ENCODE measurements at places on chromosomes 2 and 18. TPM values are rescaled to one million over a fixed set of nuclear protein-coding genes. Genes with fewer than 3 reads are reported as not detected.

DNA sequence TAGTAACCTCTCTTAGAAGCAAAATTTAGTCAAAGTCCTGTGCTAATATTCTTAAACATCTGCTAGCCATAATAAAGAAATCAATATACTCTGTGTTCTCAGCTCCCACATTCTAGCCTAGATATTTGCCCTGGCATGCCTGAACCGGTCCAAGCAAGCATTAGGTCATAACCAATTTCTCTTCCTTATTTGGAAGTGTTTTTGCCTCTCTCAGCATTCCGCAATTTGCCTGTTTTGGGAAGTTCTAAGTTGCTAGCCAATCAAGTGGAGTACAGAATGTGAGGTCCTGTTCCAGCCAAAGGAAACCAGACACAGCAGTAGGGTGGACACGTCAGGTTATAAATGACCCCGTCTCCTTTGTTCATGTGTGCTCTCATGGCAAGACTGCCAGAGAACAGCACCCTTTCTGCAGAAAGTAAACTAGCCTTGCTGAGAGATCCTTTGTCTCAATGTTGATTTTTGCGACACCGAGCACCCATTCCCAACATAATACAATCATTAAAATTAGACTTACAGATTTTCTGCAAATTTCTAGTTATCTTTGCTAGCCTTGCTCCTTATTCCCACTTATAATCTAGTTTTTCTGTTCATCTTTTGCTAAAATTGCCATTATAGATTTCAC, 13.0 kb upstream of the SULT1C4 start:
- H3K4me1 ChIP-seq = no peaks in the 10 kb centered on the region
- no peak for DNase-seq
- peaks cover 1% of the 10 kb centered on the region for H3K36me3 ChIP-seq
- no peak overlapping the region for H3K4me3 ChIP-seq

DNA sequence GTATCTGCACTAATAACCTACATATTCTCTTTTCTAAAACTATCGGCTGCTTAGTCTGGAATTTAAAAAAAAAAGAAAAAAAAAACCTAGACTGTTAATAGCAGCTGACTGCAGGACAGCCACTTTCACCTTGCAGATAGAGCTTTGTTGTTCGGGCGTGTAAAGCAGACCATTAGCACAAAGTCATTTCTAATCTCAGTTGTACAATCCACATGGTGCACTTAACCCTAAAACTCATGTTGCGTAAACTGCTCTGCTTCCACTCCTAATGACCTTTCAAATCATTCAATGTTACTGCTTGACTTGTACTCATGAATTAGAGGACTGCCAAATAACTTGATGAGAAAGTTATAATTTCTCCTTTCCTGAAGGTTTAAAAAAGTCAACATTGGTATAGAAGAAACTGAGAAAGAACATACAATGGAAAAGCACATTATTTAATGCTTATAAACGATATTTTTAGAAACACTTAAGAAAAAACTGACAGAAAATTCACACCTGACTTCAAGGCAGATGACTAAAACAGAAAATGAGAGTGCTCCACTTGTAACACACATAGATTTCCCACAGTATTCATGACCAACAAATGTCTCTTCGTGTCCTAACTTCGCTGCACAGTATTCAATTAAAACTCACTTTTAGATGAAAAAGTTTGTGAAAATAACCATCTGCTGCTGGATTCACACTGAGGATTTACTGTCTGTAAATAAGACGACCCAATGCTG, 2.6 kb downstream of the CDH2 start:
- no peak overlapping the region for H3K27ac ChIP-seq
- peaks cover 10% of the 10 kb centered on the region for H3K36me3 ChIP-seq
- no peak for DNase-seq
- H3K27me3 ChIP-seq = peaks cover 34% of the 10 kb centered on the region

- H3K4me3 ChIP-seq = no peak overlapping the region
- H3K27ac ChIP-seq = no peak overlapping the region
- no peaks in the 10 kb centered on the region for H3K27me3 ChIP-seq
- no peak for DNase-seq
- no peaks in the 10 kb centered on the region for H3K4me1 ChIP-seq
Observed at GRCh38 chr2:184129073-184129472, 469.3 kb upstream of the ZNF804A start.

GRCh38 chr2:85312404-85312803, 15.4 kb downstream of the TGOLN2 start:
- H3K27ac ChIP-seq = no peak overlapping the region
- no peaks in the 10 kb centered on the region for H3K27me3 ChIP-seq
- H3K36me3 ChIP-seq = peaks cover 24% of the 10 kb centered on the region
- no peak overlapping the region for H3K4me3 ChIP-seq

- H3K4me3 ChIP-seq = no peak overlapping the region
- no peak overlapping the region for H3K27ac ChIP-seq
- no peaks in the 10 kb centered on the region for H3K27me3 ChIP-seq
- no peaks in the 10 kb centered on the region for H3K36me3 ChIP-seq
- DNase-seq = no peak
Observed at GRCh38 chr2:129709001-129709955, 270.2 kb upstream of the RAB6C start.

The FOXI3 gene
- not detected for total RNA-seq

The PDE11A gene
- not detected for total RNA-seq

The ABCA12 gene
- total RNA-seq = not detected
